Activated T-helper 9 cell treated with anti-CD3 and anti-CD28 coated beads, Interleukin-2, amount 50 U/mL, for 16 hours (primary cell): ENCODE measurements at places on chromosomes 1 and 21.

DNA sequence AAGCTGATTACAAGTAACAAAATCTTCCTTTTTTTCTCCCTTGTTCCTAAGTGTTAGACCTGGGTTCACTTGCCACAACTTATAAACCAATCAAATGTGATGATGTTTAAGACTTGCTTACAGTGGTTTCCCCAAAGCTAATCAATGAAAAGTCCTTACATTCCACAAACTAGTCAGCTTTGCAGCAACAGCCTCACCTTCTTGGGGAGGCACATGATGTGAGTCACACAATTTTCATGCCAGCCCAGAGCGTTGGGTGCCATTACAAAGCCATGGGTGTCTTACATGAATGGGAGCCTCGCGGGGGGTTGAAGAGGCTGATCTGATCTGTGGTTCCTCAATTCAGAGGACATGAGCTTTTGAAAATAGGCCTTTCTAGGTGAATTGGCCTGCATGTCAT is 91.6 kb upstream of the UBE2U start:
- no peak for DNase-seq

GRCh38 chr1:169465281-169465680 is 20.5 kb downstream of the SLC19A2 start:
- no peak for DNase-seq

GRCh38 chr1:181141431-181141910 is 53.0 kb downstream of the IER5 start:
- peak; percentile 45 for DNase-seq

DNA sequence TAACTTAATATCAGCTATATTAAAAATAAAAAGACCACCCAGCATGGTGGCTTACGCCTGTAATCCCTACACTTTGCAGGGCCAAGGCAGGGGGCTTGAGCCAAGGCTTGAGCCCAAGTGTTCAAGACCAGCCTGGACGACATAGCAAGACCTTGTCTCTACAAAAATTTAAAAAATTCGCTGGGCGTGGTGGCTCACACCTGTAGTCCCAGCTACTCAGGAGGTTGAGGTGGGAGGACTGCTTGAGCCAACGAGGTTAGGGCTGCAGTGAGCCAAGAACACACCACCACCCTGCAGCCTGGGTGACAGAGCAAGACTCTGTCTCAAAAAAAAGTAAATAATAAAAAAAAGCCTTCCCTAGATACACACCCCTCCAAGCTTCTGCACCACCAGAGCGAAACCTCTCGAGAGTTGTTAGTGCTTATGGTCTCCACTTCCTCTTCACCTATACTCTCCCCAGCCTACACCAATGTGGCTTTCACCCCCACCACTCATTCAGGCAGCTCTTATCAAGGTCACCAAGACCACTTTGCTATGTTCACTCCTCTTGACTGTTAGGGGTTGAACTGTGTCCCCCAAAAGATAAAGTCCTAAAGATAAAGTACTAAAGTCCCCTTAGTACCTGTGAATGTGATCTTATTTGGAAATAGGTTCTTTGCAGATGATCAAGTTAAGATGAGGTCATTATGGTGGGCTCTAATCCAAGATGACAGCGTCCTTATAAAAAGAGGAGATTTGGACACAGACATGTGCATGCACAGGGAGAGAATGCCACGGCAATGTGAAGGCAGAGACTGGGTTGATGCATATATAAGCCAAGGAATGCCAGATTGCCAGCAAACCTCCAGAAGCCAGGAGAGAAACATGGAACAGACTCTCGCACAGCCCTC is 6.8 kb upstream of the PPP1R15B start:
- DNase-seq, result no peak

DNA sequence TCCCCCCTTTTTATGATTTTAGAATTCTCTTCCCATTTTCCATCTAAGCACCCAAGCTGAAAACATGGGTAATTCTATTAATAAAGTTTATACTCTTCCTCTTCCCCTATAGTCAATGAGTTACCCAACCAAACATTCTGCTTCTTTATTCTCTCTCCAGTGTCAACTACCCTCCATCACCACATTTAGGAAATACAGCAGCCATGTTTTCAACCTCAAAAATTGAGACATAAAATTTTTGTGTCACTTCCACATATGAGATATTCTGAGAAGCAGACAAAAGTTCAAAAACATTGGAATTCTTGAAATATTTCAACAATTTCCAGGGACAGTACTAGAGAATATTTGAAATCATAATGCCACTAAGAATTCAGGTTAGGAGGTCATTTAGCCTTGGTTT is 64.8 kb upstream of the ATP1A1 start:
- DNase-seq, result no peak

DNA sequence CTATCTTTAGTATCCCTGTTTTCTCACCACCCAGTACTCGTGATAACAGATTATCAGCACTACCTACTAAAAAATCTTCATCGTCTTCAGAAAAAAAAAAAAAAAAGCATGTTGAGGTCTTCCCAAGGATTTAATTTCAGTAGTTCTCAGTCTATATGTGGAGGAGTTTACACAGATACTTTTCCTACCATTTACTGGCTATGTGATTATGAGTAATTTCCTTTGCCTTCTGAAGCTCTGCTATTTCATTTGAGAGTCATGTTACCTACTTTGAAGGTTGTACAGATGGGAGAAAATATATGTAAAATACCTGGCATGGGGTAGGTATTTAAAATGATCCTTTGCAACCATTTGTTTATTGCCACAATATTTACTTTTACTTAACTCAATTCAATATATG is 399.7 kb downstream of the NEGR1 start:
- no peak for DNase-seq

GRCh38 chr1:190126728-190127127 is 350.9 kb downstream of the BRINP3 start:
- DNase-seq, result no peak

- no peak for DNase-seq
Observed at GRCh38 chr1:206761159-206761768, 9.3 kb upstream of the IL19 start.

- DNase-seq, result no peak
Observed at GRCh38 chr1:177235350-177235749, 64.6 kb downstream of the BRINP2 start.

DNA sequence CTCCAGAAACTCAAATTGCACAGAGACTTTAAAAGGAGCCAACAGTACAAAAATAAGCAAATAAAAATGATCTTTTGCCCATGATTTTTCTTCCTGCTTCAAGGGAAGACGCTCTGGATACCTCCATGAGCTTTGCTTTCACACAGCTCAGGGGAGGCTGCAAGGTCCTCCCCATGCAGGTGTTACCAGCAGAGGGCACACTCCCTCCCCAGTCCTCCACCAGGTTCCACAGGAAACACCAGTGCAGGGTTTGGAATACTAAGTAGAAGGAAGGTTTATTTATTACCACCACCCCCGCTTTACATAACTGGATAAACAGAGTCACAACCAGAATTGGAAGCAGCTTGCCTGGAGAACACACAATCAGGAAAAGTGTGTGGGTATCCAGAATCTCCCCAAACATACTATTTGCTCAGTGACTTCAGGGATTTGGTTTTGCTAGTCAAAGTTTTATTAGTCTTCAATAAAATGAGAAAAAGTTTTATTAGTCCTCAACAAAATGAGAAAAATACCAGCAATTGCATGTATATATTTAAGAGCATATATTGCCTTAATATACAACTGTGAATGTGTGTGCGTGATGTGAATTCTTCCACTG is 37.3 kb downstream of the HSD3B1 start:
- DNase-seq, result no peak

DNA sequence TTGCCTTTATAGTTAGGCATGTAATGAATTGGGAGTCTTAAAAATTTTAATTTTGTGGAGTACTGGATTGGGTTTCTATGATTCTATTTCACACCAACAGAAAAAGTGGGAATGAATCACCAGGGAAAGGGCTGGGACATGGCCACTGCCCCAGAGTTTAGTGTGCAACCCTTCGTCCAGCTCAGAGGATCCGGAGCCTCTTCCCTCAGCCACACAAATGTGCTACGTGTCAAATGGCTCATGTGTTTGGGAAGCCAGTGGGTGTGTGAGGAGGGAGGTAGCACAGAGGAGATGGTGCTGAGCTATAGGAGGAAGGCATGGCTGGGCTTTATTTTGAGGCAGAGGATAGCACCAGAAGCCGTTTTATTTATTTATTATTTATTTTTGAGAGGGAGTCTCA is 247.3 kb downstream of the SIPA1L2 start:
- DNase-seq, result no peak

GRCh38 chr1:169102567-169102966 is 3.9 kb upstream of the ATP1B1 start:
- no peak for DNase-seq

DNA sequence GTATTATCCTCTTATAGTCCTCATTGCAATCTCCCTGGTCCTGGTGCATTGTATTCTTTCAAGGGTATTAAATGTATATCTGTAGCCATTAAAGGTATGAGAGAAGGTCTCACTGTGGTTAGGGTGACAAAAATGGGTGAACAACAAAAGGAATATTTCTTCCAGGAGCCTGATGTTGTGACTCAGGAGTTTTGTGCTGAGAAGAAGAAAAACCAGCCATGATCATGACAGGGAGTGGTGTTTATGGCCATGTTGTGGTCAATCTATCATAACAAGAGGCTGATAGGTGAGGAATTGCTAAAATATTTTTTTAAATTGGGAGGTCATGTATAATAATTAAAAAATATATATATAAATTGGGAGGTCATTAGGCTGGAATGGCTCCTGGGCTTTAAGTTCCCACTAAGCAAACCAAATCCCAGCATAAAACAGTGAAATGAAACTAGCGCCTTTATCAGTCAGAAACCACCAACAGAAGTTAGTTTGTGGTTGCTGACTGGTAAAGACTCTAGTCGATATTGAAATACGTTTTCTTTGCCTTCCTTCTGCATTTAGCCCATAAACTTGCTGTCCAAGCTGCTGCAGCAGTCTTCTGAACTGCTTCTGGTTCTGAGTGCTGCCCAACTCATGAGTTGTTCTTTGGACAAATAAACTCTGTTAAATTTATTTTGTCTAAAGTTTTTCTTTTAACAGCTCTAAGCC is 60.3 kb downstream of the TBX19 start:
- no peak for DNase-seq

DNA sequence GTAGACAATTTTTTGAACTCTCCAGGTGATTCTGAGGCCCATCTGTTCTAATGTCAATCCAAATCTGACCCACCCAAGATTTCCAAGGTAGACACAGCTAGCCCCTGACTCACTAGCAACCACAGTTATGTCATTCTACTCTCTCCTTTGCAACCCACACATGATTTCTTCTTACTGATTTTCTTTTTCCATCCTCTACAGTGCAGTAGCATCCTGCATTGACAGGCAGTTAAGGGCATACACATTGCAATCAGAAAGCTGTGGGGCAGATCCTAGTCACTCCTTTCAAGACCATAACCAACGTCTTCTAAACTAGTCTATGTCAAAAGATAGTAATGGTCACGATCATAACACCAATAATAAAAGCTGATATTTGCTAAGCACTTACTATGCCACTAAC is 54.2 kb downstream of the JAK1 start:
- no peak for DNase-seq

DNA sequence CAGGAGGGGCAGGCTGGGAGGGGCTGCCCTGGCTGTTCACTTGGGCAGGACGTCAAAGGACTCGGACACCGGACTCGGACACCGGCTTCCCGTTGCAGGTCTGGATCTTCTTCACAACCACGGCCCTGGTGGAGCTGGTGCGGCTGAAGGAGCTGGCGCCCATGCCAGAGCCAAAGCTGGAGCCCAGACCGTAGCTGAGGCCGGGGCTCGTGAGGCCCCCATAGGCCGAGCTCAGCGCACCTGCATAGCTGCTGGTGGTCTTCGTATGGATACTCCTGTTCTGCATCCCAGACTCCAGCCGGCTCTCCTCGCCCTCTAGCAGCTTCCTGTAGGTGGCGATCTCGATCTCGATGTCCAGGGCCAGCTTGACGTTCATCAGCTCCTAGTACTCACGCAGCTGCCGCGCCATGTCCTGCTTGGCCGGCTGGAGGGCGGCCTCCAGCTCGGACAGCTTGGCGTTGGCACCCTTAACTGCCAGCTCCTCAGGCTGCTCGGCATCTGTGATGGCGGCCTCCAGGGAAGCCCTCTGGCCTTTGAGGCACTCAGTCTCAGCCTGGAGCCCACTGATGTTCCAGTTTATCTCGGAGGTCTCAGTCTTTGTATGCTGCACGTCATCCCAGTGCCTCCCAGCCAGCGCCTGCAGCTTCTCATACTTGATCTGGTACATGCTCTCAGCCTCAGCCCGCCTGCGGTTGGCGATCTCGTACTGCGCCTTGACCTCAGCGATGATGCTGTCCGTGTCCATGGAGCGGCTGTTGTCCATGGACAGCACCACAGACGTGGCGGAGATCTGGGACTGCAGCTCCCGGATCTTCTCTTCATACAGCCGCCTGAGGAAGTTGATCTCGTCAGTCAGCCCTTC is 15.1 kb upstream of the KLF17 start:
- no peak for DNase-seq

DNA sequence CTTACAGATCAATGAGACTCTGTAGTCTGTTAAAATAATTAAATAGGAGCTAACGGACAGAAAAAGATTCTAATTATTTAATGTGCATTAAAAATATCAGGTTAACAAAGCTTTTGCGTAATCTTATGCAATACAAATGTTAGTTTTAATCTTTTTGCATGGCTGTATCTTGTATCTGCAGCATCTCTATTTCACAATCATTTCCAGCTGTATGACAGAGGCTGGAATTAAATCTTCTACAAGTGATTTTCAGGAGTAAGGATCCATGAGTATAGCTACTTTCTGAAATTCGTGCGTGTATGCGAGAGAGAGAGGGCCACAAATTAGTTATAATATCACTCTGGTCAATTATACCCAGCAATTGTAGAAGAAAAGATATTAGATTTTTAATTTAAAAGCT is 1446.8 kb downstream of the NCAM2 start:
- DNase-seq, result no peak

DNA sequence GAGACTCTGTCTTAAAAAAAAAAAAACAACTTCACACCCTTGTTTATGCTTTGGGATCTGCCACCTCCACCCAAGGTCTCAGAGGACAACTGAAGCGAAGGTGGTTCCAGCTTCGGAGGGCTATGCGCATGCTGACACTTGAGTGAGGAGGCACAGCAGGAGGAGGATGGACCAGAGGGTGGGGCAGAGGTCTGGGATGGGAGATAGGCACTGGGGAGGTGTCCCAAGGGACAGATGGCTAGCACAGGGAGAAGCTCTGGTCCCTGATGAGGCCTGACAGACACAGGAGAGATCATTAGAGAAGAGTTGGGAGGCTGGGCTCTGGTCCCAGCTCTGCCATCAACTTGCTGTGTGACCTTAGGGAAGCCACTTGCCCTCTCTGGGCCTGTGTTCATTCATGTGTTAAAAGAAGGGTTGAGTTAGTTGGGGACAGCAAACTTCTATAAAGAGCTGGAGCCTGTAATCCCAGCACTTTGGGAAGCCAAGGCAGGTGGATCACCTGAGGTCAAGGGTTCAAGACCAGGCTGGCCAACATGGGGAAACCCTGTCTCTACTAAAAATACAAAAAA is 16.8 kb downstream of the E2F2 start:
- DNase-seq, result no peak

GRCh38 chr1:46404482-46405196 is 10.5 kb downstream of the FAAH start:
- DNase-seq, result no peak

GRCh38 chr1:213938776-213939175 is 49.0 kb upstream of the PROX1 start:
- no peak for DNase-seq

GRCh38 chr1:45478121-45478814 is 12.7 kb downstream of the TESK2 start:
- no peak for DNase-seq

- DNase-seq, result no peak
Observed at GRCh38 chr1:225535280-225535679, 107.4 kb upstream of the LBR start.

GRCh38 chr1:64745181-64745985 is 508 bp downstream of the RAVER2 start:
- peak; percentile 1 for DNase-seq
